SK-N-SH (cell line): ENCODE measurements at places on chromosomes 2 and 18.

DNA sequence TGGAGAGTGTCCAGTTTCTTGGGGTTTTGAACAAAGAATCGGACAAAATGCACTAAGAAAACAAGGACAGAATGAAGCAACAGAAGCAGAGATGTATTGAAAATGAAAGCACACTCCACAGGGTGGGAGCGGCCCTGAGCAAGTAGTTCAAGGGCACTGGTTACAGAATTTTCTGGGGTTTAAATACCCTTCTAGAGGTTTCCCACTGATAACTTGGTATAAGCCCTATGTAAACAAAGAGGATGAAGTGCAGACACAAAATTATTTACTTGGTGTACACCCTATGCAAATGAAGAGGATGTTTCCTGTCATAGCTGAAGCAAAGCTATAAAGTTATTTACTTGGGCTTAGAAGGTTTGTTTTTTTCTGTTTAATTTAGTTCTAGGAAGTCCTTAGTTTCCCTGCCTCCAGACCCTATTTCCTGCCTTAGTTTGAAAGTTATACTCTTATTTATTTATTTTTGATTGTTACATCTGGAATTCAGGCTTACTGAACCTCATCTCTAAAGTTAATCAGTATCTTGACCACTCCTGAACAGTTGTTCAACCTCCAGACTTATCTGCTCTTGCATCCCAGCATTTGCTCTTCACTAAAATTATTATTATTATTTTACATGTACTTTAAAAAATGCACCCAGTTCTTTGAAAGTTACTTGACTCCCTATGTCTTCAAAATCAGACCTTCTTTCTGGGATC is 193.5 kb downstream of the SPP2 start:
- DNase-seq = no peak

GRCh38 chr2:170817093-170818035 is 677 bp downstream of the GAD1 start:
- peak; percentile 61 for DNase-seq

GRCh38 chr2:233706720-233707119 is 6.0 kb upstream of the UGT1A5 start:
- no peak for DNase-seq

DNA sequence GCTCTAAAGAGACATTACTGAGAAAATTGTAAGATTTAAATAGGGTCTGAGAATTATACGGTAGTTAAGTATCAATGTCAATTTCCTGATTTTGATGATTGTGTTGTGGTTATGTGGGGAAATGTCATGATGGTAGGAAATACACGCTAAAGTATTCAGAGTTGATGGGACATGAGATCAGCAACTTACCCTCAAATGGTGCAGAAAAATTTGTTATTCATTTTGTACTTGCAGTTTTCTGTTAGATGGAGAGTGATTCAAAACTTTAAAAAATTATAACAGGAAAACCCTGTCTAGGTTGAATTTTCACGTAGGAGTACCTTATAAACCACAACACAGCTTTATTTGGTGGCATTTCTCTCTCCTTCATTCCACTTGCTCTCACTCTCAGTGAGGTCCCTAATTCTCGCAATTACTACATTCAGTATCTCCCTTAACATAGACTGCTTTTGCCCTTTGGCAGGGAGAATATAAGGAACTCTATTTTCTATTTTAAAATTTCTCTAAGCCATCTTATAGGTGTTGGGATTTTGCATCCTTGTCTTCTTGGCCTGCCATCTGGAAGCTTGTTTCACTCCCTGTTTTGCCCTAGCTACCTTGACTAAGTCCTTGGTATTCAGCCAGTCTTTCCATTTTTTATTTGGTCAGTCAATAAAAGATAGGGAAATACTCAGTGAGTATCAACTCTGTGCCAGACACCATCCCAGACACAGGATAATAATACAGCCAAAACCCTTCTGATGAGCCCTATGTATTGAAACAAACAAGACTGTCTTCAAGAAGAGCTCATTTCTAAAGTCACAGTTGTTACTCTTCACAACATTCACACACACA is 550.6 kb upstream of the ACVR2A start:
- no peak for DNase-seq

DNA sequence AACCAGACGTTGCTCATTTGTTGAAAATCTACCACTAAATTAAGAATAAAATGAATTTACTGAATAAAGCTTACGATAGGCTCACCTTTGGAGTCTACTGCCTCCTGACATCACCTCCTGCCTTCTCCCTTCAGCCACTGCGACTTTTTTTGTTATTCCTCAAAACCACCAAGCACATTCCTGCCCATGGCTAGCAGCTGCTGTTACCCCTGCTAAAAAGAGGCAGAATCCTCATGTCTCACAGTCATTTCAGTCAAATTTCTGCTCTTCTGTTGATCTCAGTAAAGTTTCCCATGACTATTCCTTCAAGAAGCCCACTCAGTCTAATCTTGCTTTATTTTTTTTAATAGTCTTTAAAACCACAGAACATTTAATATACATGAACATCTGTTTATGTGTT is 40.8 kb upstream of the ANKRD62 start:
- no peak for DNase-seq

DNA sequence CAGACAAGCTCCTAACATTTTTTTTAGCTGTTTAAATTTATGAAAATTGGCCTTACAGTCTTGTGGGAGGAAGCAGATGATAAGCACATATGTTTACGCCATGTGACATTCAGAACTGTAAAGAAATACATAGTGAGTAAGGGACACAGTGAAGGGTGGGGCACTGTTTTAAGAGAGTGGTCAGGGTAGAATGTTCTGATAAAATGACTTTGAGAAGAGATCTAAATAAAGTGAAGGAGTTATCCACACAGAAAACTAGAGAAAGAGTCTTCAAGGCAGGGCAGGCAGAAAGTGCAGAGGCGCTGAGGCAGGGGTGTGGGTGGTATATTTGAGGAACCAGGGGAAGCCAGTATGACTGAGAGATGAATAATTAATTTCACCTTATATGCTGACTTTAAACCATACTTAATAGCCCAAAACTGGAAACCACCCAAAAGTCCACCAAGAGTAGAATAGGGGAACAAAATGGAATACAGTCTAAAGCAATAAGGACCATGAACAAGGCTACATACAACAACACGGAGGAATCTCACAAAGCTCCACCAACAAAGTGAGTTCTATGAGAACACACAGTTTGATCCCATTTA is 8.6 kb downstream of the MREG start:
- DNase-seq = no peak

GRCh38 chr18:33517950-33518349 is 60.1 kb upstream of the ASXL3 start:
- DNase-seq = no peak

- DNase-seq = no peak
These were observed 40.0 kb upstream of the ITGA6 start for GRCh38 chr2:172387361-172387760.

DNA sequence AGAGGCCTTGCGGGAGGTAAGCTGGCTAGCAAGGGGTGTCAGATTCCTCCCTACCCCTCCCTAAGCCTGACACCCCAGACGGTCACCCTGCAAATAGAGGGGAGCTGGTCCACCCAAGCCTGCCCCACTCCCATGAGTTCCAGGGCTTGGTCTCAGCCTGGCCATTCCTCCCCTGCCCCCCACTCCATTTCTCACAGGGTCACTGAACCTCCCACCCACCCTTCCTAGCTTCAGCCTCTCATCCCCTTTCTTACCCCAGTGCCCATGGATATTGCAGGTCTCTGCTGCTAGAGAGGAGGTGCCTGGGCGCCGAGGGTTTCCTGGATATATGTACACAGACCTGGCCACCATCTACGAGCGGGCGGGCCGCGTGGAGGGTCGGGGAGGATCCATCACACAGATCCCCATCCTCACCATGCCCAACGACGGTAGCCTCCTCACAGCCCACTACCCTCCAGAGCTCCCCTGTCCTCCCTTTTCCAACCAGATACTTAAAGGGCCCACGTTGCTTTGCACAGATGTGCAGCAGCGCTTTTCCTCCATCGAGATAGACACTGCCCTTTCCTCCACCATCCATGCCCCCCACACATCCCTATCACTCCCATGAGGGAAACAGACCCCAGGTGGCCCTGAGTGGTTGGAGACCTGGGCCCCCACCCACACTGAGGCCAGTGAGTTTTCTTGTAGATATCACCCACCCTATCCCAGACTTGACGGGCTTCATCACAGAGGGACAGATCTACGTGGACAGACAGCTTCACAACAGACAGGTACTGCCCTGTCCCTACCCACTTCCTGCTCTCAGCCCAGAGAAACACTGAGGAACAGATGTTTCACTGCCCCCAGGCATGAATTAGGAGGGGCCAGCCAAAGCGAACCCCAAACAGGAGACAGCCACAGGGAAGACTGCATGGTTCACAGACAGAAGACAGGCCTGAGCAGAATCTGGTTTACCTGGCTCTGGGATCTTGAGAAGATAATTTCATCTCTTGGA is 15.2 kb upstream of the ANKRD53 start:
- peak; percentile 17 for DNase-seq

DNA sequence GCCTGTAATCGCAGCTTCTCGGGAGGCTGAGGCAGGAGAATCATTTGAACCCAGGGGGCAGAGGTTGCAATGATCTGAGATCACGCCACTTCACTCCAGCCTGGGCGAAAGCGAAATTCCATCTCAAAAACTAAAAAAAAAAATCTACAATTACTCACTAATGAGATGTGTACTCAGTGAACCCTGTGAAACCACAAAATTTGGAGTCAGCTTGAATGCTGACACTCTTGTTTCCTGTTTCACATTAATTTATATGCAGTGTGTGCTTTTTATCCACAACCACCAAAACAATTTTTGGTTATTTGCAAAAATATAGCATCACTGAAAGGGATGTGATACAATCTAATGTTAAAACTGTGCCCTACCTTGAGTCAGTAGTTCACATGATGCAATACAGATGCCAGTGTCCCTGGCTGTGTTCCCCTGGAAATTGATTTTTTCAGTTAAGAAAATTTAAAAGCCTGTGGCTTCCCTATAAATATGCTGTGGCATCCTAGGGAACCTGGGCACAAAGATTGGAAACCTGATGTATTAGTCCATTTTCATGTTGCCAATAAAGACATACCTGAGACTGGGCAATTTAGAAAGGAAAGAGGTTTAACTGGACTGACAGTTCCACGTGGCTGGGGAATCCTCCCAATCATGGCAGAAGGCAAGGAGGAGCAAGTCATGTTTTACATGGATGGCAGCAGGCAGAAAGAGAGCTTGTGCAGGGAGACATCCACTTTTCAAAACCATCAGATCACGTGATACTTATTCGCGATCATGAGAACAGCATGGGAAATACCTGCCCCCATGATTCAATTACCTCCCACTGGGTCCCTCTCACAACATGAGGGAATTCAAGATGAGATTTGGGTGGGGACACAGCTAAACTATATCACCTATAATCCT is 337.5 kb upstream of the NT5C1B start:
- no peak for DNase-seq

GRCh38 chr2:119263656-119264055 is 40.0 kb downstream of the STEAP3 start:
- no peak for DNase-seq

DNA sequence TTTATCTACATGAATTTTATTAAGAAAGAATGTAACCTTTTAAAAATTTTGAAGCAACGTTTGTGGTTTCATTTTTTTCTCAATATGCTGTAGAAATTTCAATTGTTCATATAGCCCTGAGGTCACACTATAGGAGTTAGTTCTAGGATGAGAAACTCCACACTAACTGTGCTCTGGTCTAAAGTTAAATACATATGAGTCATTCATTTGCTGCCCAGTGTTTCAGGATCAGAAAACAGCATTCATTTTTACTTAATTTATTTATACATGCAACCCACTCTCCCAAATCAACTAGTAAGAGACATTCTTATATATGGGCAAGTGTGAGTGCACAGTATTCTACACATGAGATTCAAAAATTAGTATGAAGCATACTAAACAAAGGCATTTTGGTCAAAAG is 137.9 kb downstream of the DOCK10 start:
- DNase-seq = no peak

DNA sequence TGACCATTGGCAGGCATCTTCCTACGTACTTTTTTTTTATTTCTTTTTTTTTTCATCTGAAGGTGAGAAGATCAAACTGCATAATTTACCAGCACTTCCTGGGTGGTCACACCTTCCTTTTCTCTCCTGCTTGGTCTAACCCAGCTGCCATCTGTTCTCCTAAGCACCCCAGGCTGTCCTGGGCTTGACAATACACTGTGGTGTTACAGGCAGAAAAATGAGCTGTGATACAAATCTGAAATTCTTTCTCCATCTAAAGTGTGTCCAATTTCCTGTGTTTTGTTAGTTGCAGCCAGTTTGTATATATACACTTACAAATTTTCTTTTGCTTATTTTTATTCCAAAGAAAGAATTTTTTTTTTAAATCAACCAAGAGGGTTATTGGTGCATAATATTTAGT is 786.0 kb upstream of the ZEB2 start:
- no peak for DNase-seq
